ENCODE measurements at places on chromosomes 7 and 10.
A peak's percentile ranks its signal among the peaks of the same experiment; 100 is the strongest.

- no peak for DNase-seq
These were observed 5.0 kb downstream of the PGAM2 start for GRCh38 chr7:44060091-44060947.

- no peak for DNase-seq
These were observed 54.2 kb downstream of the DNAJC12 start for GRCh38 chr10:67783606-67784294.

GRCh38 chr10:61779950-61780659, 117.4 kb downstream of the CABCOCO1 start:
- peak; percentile 95 for DNase-seq

DNA sequence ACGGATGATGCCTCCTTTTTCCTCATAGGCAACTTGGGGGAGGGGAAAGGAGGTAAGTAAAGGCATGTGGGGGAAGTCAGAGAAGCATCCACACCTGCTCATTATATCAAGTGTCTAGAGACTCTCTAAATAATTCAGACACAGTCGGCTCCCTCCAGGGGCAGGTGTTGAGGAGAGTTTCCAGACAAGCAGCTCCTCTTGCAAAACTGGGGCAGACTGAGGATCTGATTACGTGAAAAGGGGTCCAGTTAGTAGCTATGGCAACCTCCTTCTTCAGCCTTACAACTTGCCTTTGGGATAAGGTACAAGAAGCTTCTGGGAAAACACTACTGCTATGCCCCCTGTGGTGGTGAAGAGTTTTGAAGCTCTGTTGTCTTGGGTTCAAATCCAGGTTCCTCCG, 39.0 kb upstream of the SORBS1 start:
- DNase-seq = no peak

DNA sequence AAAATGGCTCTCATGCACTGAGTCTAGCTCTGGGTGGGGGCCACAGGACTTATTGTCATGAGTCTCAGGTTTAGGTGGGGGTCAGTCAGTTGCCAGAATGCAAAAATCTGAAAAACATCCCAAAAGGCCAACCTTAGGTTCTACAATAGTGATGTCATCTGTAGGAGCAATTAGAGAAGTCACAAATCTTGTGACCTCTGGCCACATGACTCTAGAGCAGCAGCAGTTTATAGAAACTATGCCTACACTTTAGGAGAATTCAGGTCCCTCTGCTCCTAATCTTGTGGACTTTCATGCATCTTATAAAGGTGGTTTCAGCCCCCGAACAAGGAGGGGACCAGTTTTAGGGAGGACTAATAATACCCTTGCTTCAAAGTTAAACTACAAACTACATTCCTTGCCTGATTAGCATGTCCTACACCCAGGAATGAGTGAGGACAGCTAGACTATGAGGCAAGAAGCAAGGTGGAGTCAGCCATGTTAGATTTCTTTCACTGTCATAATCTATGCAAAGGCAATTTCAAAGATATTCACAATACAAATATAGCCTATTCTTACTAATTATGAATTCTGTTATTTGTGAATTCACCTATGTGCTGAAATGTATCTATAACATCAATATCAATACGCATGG, 123.5 kb upstream of the ADCY1 start:
- no peak for DNase-seq

GRCh38 chr7:91357379-91357778, 93.1 kb downstream of the FZD1 start:
- no peak for DNase-seq
